Camera-type eye (tissue), 1 donor: ENCODE measurements at places on chromosomes 7 and 10. TPM values are rescaled to one million over a fixed set of nuclear protein-coding genes. Genes with fewer than 3 reads are reported as not detected.

Gene C10orf105
- 0.11 TPM for total RNA-seq

Gene TMEM196
- 9.7 TPM for total RNA-seq

Gene KCND2
- total RNA-seq, result 14.5 TPM

Gene TAF3
- total RNA-seq, result 7.3 TPM

Gene NAMPT
- total RNA-seq, result 98.7 TPM

Gene RBM20
- total RNA-seq, result 2.7 TPM

Gene ICA1
- total RNA-seq, result 12.9 TPM

Gene EBF3
- total RNA-seq, result 28.6 TPM

Gene CAMK2B
- total RNA-seq, result 39.1 TPM

Gene CRHR2
- 0.60 TPM for total RNA-seq

Gene NEUROD6
- total RNA-seq, result 0.93 TPM

Gene LRIT1
- 51.8 TPM for total RNA-seq

Gene TBX20
- 4.6 TPM for total RNA-seq

Gene PNLIP
- total RNA-seq, result not detected

Gene MRC1
- 9.5 TPM for total RNA-seq

Gene NPFFR1
- 9.1 TPM for total RNA-seq

Gene OPTN
- 39.9 TPM for total RNA-seq

Gene SCART1
- 2.9 TPM for total RNA-seq

Gene NRF1
- 41.8 TPM for total RNA-seq

Gene NEUROG3
- not detected for total RNA-seq

Gene GRM3
- total RNA-seq, result 7.2 TPM

Gene AP4M1
- 31.1 TPM for total RNA-seq

Gene NPSR1
- total RNA-seq, result 0.99 TPM

Gene ASB15
- not detected for total RNA-seq

Gene NKX1-2
- not detected for total RNA-seq

Gene ADIRF
- 10.1 TPM for total RNA-seq

Gene CCDC201
- not detected for total RNA-seq

Gene SGMS1
- total RNA-seq, result 77.0 TPM

Gene XRCC2
- 5.3 TPM for total RNA-seq

Gene CTAGE8
- total RNA-seq, result 1.0 TPM

Gene TYW1B
- total RNA-seq, result 10.0 TPM

Gene SH2D4B
- total RNA-seq, result not detected

Gene VENTX
- 0.22 TPM for total RNA-seq

Gene ATP5MK
- total RNA-seq, result 84.4 TPM

Gene MYL7
- total RNA-seq, result not detected

Gene SPDYE2
- total RNA-seq, result 0.27 TPM

Gene MBLAC1
- total RNA-seq, result 3.1 TPM

Gene ATG9B
- total RNA-seq, result 1.9 TPM

Gene PTER
- 8.0 TPM for total RNA-seq

Gene LGI1
- total RNA-seq, result 12.0 TPM
